Stimulated activated CD8-positive, alpha-beta memory T cell treated with anti-CD3 and anti-CD28 coated beads, Interleukin-4, amount 100 ng/mL, for 1 hour (primary cell): ENCODE measurements at places on chromosomes 12 and 14.

GRCh38 chr12:65705380-65705876, 118.9 kb upstream of the HMGA2 start:
- no peak for DNase-seq

- DNase-seq: no peak
These were observed 33.2 kb upstream of the PPP1R13B start for GRCh38 chr14:103880348-103881267.

- DNase-seq: no peak
These were observed 2.5 kb downstream of the CARMIL3 start for GRCh38 chr14:24054324-24054641.

GRCh38 chr14:105952222-105952621, 425.8 kb downstream of the TMEM121 start:
- no peak for DNase-seq

DNA sequence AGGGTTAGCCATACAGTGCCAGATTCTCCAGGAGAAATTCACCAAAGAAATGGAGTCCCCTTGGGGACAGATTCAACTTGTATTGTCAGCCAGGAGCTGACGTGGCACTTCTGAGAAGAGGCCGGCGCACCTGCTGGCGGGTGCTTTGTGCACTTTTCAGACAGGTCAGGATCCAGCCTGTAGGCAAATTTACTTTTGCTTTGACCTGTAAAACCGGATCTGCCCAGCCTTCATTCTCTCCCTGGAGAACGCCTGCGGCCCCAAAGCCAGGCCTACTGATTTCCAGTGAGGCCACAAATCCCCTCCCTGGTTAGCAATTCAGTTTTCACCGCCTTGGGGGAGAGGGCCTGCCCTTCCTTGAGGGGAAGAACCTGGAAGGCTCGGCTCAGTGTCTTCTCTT, 17.4 kb downstream of the P2RX4 start:
- no peak for DNase-seq

DNA sequence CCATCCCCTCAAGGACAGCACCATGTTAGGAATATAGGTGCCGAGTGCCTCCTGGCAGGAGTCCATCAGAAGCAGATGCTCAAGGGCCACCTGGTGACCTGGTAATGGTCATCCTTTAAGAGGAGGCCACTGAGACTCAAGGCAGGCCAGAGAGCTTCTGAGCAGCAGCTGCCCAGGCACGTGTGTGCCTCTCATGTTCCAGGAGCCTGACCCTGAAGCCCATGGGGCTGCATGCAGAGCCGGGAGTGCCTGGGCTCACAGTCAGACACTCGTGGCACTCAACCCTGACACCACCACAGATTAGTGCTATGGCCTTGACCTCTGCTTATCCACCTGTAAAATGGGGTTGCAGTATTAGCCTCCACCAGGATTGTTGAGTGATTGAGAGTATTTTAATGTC, 45.6 kb downstream of the C14orf132 start:
- DNase-seq: no peak

GRCh38 chr12:79295572-79295971, 395.2 kb downstream of the PAWR start:
- DNase-seq: no peak

- DNase-seq: no peak
These were observed 47.8 kb downstream of the SLC41A2 start for GRCh38 chr12:104910196-104910840.

GRCh38 chr12:52615208-52615868, 3.0 kb downstream of the KRT73 start:
- DNase-seq: no peak

DNA sequence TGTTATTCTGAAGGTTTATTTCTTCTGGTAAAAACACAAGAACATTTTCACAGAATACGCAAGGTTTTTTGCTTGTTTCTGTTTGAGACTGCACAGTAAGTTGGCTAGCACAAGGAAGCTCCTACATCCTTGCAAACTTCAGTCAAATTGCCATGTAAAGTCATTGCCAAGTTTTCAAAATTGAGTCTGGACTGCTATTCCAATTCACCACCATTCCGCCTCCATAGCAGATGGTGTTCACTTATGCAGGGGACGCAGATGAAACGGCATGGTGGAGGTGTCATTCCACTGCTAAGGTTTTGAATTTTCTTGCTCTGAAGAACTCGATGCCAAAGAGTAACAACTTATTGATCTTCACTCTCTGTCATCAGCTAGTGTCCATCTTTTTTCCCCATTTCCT, 303.9 kb upstream of the SYT1 start:
- DNase-seq: no peak

- no peak for DNase-seq
These were observed 13.0 kb upstream of the SERPINA12 start for GRCh38 chr14:94522115-94522724.

DNA sequence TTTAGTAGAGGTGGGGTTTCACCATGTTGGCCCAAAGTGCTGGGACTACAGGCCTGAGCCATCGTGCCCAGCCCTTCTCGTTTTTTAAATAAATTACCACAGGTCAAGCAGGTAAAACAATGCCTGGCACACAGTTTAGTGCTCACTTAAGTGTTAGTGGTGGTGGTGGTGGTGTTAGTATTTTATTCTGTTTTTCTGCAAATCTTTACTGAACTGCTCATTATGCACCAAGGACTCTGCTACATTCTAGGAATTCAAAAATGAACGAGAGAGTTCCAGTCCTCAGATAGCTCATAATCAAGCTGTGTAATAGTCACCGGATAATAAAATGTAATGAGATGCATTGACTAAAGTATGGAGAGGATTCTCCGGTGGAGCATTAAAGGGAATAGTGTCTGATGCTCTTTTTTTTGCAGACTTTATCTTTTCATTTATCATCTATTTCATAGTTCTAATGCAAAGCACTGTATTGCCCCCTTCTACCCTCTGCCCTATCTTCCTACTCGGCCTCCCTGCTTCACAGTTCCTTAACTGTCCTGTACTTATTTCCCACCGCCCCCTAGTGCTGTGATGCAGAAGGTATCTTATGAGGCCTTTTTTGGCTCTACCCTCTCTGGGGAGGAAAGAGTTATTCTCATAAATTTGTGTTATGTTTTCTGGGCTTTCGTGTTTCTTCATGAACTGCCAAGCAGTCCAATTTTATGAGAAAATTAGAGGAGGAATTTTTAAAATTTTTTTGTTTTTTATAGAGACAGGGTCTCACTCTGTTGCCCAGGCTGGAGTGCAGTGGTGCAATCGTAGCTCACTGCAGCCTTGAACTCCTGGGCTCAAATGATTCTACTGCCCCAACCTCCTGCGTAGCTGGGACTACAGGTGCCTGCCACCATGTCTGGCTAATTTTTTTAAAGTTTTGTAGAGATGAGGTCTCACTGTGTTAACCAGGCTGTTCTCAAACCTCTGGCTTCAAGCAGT, 1.0 kb downstream of the ITFG2 start:
- DNase-seq: no peak

- no peak for DNase-seq
These were observed 276.3 kb upstream of the FAR2 start for GRCh38 chr12:28872654-28873268.

- DNase-seq: no peak
These were observed 312.0 kb downstream of the KCNC2 start for GRCh38 chr12:74897425-74898211.

DNA sequence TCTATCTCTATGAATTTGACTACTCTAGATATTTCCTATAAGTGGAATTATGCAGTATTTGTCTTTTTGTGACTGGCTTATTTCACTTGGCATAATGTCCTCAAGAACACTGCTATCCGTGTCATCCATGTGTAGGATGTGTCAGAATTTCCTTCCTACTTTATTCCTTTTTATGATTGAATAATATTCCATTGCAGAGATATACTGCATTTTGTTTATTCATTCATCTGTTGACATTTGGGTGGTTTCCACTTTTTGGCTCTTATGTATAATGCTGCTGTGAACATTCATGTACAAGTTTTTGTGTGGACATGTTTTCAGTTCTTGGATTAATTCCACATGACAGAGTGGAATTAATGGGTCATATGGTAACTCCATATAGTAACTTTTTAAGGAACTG, 45.7 kb upstream of the ATP2A2 start:
- no peak for DNase-seq

- no peak for DNase-seq
These were observed 513.0 kb downstream of the DIO2 start for GRCh38 chr14:79698298-79698711.

GRCh38 chr12:119713551-119714031, 45.7 kb downstream of the PRKAB1 start:
- DNase-seq: no peak

DNA sequence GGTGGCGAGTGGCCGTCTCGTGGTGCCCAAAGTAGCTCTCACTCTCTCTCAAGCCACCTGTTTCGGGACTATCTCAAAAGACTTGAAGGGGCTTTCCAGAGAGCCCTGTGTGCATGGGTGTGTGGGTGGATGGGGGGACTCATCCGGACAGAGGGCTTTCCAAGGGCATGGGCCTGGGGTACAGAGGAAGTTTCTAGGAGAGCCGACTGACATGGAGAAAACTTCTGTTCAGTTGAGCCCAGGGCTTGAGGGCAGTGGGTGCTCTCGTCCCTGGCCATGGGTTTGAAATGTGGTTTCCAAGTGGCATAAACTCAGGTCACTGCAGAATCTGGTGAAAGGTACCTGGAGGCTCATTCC, 47.4 kb upstream of the MEG3 start:
- no peak for DNase-seq
